ENCODE measurements at places on chromosomes 4 and X.

GRCh38 chr4:182700362-182701160 lies 216.6 kb downstream of the DCTD start:
- DNase-seq = no peak

DNA sequence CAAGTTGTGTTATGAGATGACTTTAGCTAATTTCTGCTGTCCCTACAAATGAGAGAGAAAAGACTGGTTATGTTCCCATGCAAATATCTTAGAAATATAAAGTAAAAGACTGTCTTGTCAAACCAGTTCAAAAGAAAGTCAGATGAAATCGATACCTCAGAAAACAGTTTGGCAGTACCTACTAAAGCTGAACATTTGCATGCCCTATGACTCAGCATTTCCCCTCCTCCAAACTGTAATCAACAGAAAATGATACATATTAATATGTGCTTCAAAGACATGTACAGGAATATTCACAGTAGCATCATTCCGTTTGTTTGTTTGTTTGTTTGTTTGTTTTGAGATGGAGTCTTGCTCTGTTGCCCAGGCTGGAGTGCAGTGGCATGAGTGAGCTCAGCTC lies 90.3 kb downstream of the ARX start:
- no peak for DNase-seq

GRCh38 chrX:69237236-69237635 lies 72.0 kb upstream of the PJA1 start:
- no peak for DNase-seq

DNA sequence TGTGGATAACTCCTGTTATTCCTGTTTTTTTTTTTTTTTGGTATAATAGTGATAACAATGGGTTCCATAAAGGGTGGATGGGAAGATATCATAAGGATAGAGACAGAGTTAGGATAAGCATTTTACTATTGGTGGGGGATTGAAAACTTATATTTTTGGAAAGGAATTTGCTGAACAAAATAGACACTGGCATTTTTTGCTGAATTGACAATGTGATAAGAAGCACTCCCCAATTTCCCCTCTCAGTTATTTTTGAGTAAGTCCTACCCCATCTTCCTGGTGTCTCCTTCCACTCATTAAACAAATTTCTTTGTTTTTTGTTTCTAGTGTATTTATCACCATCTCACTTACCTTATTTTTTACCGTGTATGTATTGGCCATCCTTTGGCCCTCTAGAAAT lies 55.8 kb downstream of the AMELX start:
- DNase-seq = no peak

GRCh38 chrX:24566240-24566639 lies 80.9 kb downstream of the PCYT1B start:
- no peak for DNase-seq

- no peak for DNase-seq
These were observed 103.1 kb upstream of the SHISA3 start for GRCh38 chr4:42293967-42294813.

GRCh38 chr4:174539571-174539970 lies 17.3 kb upstream of the HPGD start:
- no peak for DNase-seq

DNA sequence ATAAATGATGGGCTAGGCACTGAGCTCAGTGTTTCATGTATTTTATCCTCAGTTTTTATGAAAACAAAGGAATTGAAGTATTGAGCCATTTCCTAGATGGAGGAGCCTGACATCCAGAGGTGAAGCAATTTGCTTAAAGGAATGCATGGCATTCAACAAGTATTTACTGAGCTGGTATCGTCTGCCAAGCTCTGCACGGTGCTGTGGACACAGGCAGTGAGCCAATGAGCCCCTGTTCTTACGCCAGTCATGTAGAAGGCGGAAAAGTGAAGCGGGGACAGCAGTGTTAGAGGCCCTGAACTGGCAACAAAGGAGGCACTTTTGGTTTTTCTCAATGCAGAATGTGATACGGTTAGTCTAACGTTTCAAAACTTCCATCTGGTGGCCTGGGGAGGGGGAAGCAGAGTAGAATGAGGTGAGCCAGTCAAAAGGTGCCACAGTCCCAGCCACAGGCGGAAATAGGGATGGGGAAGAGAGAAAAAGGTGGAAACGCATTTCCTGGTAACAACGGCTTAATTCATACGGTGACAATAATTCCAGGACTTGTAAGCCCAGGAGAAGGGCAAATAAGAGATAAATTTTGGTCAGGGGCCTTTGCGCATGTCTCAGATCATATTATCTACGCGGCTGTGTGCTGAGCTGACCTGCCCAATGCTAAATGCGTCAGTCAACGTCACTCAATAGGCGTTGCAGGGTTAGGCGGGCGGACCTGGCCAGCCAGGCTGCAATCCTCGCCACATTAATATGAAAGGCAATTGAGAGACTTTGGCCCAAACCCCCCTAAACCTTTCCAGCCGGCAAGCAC lies 133.9 kb downstream of the AFAP1 start:
- peak; percentile 23 for DNase-seq

All from SW 1271 (cell line).